Right renal cortex interstitium (tissue), 3 donors: ENCODE measurements at places on chromosomes 3 and 15. TPM values are rescaled to one million over a fixed set of nuclear protein-coding genes. Genes with fewer than 3 reads are reported as not detected.

DNA sequence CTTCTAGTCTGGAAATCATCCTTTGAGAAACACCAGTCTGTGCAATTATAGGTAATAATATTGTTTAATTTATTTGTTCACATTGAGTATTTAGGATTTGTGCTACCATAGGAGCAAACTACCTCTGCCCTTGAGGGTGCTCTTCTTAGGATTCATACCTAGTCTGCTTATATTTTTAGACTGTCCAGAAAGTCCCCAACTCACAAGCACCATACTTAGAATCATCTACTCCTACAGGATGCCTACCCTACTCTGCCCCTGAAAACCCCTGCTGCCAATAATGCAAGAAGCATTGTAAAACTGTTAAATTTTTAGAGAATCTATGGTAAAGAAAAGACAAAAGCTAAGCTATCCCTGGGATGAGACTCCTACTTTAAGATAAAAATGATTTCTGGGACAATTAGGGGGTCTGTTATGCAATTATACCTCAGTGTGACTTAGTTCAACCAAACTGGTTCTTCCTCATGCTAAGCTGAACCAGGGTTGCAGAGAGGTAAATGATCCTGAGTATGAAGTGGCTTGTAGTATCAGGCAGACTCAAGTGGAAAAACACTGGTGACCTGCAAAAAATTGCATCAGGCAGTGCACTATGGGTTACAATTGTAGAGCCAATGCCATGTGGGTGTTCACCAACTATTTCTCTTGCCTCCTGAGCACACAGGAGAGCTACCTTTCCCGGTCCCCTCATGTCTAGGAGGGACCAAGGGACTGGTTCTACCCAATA lies 133.3 kb downstream of the TNIK start:
- no peak for DNase-seq

GRCh38 chr3:112675943-112676535 lies 35.1 kb upstream of the CCDC80 start:
- no peak for DNase-seq

- DNase-seq, result no peak
Observed at GRCh38 chr15:30973379-30973778, 18.0 kb downstream of the MTMR10 start.

Gene CPNE9
- 0.10 TPM for polyA plus RNA-seq

Gene CHST13
- 4.4 TPM for polyA plus RNA-seq
